ENCODE measurements at places on chromosomes 1 and 21.
A peak's percentile ranks its signal among the peaks of the same experiment; 100 is the strongest.

GRCh38 chr1:31798433-31799195 lies 17.2 kb downstream of the SPOCD1 start:
- no peak for DNase-seq

GRCh38 chr1:247407180-247407616 lies 8.8 kb upstream of the NLRP3 start:
- DNase-seq, result peak; percentile 55

DNA sequence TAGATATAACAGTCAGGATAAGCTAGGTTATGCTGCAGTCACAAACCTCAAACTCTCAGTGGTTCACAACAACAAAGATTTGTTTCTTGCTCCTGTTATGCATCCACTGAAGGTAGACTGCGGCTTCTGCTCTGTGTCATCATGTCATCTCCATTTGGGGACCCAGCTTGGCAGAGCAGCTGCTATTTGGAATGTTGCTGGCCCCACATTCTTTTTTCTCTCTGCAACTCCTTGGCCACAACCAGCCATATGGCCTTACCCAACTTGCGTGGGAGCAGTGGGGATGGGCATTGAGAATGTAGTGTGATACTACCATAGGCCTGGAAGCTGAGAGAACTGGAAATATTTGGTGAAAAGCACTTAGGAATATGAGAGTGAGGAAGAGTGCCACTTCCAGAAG lies 26.4 kb downstream of the AGO4 start:
- DNase-seq, result no peak

- no peak for DNase-seq
Observed at GRCh38 chr1:42921769-42922168, 36.9 kb downstream of the SLC2A1 start.

DNA sequence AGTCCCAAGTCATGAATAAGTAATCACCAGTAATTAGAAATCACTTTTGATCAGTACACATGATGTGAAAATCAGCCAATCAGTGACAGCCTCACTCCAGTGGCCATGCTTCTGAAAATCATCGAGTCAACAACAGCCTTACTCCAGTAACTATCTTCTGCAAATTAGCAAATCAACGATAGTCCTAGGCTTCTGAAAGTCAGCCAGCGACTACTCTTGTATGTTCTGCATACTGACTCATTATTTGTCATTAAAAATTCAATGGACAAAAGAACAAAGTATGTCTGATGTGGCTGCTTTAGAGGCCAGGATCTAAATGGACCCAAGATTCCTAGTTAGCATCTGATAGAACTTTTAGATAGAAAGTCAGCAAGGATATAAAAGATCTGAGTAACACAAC lies 102.5 kb downstream of the GPR52 start:
- no peak for DNase-seq

- DNase-seq, result no peak
Observed at GRCh38 chr1:172119184-172119583, 277.9 kb downstream of the DNM3 start.

DNA sequence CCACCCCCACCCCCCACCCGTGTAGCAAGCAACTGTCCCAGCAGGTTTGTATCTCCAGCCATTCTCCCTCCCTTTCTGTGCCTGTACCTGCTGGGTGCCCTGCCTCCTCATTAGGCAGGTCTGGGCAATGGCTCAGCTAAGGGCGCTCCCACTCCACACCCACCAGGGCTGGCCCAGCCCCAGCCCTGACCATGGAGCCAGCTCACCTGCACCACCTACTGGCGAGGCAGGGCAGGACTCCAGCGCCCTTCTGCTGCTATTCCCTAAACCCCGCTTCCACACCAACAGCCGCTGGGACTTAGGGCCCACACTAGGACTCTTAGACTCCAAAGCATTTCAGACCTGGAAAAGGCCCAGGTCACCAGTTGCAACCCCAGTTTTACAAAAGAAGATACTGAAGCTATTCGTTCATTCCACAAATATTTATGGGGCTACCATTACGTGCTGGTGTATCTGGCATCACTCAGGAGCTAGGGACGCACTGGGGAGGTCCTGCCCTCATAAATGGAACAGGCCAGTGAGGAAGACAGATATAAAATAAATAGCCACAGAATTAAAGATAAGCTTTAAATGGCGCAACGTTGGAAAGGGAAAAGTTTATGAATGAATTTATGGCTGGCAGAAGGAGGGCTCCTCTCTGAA lies 24.0 kb downstream of the PGLYRP3 start:
- DNase-seq, result no peak

DNA sequence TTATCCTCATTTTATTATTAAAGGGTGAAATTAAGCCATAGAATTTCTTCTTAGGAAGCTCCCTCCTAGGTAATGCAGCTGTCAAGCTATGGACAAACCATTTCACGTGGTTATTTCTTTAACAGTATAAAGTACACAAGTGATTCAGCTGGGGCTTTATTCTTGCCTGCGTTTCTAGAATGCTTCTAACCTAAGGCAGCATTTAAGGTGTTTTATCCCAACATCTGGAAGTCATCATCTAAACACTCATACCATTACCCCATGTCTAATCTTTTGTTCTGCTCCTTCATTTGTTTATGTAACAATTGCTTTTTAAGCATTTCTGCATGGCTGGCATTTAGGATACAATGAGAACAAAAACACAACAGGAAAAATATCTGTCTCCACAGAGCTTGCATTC lies 829.2 kb upstream of the ADAMTS5 start:
- DNase-seq, result no peak

DNA sequence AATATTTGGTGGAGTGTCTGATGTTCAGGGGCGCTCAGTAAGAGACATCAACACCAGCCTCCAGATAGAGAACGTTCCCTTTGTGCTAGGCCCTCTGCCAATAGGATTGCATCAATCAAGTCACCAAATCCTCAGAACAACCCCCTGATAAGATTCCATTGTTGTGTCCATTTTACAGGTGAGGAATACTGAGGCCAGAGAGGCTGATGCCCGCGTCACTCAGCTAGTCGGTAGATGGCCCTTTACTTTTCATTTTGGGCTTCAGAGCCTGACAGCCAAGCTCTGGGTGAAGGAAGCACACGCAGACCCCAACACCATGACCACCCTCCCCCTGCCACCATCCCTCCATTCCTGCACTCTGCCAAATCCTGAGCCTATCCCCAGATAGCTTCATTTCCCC lies 406.2 kb downstream of the PTPRU start:
- DNase-seq, result no peak

GRCh38 chr1:117015724-117016123 lies 14.2 kb downstream of the CD101 start:
- no peak for DNase-seq

DNA sequence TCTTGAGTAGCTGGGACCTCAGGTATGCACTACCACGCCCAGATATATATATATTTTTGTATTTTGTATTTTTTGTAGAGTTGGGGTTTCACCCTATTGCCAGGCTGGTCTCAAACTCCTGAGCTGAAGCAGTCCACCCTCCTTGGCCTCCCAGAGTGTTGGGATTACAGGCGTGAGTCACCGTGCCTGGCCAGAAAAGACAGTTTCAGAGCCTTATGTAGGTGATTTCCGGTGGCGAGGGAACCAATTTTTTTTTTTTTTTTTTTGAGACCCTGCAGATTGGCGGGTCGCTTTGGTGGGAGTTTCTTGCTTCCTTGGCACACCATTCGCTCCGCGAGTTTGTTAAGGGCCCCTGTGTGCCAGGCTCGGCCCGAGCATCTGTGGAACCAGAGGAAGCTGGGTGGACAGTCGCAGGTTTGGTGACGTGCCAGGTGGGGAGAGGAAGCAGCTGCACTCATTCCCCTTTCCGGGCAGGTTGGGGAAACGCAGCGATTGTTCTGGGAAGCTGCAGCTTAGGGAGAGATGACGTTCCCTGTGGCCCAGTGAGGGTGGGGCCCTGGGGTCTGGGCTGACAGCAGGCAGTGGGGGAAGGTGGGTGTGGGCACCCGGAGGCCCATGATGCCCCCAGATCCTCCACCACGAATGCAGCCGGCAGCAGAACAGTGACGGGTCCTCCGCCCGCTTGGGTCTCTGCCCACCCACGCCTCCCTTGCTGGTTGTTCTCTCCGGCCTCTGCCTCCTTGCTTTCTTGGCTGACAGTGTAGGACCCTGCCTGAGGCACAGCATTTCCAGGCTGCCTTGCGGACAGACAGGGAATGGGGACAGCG lies 25.1 kb downstream of the SPSB1 start:
- DNase-seq, result no peak
